ENCODE measurements at places on chromosomes 5 and 9.

DNA sequence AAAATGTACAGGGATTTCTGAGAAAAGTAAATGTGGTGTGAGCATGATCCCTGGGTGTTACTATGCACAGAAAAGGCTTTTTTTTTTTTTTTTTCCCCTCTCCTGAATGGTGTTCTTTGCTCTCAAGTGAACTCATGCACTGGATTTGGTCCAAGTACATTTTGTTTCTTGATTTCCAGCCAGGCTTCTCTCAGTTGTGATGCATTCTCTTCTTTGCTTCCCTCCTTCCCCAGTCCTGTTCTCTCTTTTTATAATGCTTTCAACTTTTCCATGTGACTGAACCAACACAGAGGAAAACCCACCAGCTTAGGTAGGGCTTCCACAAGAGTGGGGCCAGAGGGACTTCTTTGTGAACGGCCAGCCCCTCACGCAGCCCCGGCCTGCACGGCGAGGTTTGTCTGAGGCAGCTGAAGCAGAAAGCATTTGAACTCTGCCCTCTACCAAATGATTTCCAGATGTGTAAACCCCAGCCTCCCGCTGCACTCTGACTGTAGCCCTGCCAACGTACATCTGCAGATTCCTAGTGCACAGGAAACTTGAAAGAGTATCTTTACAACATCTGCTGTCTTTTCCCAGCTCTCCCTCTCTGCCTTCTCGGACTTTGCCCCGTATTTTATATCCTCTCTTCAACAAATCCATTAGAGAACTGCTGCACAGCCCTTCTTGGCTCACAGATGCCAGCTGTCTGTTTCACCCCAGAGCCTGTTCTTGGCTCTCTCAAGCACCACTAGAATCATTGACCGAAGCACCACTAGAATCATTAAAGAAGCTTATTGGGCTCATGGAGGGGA, 71.8 kb upstream of the CD180 start:
- DNase-seq = peak; percentile 96

DNA sequence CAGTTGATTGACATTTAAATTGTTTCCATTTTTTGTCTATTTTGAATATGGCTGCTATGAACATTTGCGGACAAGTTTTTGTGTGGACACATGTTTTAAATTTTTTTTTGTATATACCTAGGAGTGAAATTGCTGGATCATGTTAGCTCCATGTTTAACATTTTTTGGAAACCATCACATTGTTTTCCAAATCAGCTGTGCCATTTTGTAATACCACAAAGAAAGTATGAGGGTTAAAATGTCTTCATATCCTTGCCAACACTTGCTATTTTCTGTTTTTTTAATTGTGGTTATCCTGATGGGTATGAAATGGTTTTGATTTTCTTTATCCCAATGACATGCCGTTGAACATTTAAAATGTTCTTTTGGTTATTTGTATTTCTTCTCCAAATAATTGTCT, 52.1 kb downstream of the CARTPT start:
- no peak for DNase-seq

- DNase-seq = no peak
Measured at GRCh38 chr5:154547551-154547950, 69.5 kb upstream of the HAND1 start.

DNA sequence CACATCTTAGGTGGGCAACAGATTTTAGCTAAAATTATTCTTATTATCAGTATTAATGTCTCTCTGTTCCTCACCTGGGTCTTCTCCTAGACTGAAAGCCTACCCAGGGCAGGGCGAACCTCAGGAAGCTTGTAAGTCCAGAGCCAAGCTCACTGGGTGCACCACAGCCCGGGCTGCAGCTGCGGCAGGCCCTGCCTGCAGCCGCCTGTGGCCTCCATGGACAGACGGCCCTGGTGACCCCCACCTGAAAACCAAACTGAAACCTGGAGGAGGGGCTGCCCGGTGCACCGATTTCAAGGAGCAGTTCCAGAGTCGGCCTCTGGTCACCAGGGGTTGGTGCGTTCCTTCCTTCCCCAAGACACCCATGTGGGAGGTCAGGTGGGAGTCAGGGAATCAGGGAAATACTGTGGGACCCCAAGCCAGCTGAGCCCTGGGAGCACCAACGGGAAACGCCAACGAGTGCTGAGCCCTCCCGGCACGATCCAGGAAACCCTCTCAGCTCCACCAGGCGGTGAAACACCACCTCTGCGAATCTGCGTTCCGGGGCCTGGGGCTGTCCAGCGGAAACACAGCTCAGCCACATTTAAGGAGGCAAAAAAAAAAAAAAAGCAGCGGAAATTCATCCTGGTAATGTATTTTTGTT, 68.6 kb upstream of the PPP1R26 start:
- DNase-seq = no peak

DNA sequence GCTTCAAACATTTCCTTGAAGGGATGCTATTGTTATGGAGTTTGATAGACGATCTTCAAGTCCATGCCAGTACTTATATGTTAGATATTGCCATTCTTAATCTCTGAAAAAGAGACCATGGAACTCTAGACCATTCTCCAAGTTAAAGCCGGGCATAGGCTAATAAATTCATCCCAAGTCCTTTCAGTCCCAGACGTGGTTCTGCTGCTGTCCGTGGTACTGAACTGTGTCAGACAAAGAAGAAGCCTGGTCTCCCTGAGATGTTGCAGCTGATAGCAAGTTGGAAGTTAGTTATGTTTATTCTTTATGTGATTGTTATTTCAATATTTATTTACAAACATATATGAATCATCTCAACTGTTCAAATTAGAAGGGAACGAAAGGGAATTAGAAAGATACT, 158.7 kb downstream of the NMUR2 start:
- no peak for DNase-seq

- DNase-seq = no peak
Measured at GRCh38 chr9:34522091-34522887, 501 bp downstream of the ENHO start.

DNA sequence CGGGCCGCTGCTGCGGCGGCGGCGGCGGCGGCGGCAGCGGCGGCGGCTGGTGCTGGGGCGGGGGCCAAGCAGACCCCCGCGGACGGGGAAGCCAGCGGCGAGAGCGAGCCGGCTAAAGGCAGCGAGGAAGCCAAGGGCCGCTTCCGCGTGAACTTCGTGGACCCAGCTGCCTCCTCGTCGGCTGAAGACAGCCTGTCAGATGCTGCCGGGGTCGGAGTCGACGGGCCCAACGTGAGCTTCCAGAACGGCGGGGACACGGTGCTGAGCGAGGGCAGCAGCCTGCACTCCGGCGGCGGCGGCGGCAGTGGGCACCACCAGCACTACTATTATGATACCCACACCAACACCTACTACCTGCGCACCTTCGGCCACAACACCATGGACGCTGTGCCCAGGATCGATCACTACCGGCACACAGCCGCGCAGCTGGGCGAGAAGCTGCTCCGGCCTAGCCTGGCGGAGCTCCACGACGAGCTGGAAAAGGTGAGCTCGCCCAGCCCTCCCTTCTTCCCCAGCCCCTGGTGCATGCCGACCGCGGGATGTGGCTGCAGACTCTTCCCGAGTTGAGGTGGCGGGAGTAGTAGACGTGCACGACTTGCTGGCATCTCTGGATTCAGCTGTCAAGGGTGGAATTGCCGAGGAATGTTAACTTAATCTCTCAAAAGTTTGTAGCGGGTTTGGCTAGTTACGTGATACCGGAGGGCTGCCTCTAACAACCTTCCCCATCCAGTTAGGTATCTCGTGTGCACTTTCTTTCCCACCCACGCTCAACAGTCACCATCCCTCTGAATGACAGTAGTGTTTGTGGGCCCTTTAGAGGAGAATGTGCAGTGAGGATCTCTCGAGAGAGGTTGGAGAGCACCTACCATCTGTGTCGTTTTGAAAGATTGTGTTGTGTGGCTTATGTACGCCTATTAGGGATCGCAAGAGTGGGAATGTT, 932 bp downstream of the SLC12A2 start:
- DNase-seq = peak; percentile 87

- DNase-seq = no peak
Measured at GRCh38 chr5:68428231-68428811, 212.8 kb downstream of the PIK3R1 start.

DNA sequence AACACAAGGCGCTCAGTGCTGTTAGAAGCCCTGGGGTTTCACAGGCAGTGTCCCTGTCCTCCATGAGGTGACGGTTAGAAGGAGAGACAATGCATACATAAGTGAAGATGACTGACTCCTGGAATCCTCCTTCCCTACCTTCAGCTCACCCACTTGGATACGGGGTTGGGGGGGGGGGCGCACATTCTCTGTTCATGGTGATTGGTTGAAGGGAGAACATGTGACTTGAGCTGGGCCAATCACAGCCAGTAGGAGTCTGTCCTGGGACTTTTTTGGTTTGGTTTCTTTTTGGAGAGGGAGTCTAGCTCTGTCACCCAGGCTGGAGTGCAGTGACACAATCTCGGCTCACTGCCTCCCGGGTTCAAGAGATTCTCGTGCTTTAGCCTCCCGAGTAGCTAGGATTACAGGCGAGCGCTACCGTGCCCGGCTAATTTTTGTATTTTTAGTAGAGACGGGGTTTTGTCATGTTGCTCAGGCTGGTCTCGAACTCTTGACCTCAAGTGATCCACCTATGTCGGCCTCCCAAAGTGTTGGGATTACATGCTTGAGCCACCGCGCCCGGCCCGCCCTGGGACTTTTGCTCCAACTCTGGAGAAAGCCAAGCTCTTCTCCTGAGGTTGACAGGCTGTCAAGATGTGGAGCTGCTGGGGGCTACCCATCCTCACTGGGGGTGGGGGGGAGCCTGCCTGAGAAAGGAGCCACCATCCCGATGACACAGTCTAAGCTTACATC, 30.8 kb downstream of the SH3PXD2B start:
- no peak for DNase-seq

- no peak for DNase-seq
Measured at GRCh38 chr9:34139477-34140146, 13.1 kb upstream of the DCAF12 start.

- no peak for DNase-seq
Measured at GRCh38 chr9:27572061-27572460, 1.2 kb downstream of the C9orf72 start.

DNA sequence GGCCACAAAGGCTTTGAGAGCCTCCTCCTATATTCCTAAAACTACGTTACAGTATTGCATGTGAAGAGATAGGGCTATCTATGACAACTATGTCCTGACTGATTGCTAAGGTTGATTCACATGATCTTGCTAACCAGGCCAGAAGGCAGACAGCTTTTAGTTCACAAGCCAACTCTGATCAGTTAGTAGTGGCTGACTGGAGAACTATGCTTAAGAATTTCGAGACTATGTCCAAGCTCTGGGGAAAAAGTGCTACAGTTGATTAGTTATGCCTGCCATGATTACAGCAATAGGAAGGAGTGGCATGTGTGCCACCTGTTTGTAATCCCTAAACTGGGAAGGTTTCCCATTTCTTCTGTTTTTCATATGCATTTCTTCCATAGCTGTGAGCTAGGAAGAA, 223.4 kb downstream of the DOCK8 start:
- no peak for DNase-seq

DNA sequence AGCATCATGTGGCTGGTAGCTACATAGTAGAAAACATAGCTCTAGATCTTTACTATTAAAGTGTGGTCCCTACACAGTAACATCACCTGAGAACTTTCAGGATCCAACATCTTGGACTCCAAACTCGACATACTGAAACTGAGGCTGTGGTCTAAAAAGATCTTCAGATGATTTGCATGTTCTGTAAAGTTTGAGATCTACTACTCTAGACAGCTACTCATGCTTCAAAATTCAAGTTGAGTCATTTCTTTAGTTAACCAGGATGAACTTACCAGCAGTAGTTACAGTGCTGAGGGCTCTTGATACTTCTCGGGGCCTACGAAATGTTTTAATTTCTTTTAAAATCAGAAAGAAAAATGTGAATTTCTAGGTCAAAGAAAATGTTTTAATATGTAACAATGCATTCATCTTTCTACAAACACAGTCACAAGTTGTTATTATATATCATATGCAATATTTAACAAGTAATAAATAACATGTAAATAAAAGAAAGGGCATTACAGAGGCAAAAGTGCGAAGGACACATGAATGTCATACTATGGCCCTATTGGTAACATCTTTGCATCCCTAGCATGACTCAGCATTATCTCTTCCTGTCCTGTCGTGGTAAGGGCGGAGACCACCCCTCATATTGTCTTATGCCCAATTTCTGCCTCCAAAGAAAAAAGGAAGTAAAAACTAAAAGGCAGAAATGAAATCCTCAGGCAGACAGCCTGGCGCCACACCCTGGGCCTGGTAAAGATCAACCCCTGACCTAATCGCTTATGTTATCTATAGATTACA, 563.9 kb upstream of the TLE4 start:
- DNase-seq = no peak

DNA sequence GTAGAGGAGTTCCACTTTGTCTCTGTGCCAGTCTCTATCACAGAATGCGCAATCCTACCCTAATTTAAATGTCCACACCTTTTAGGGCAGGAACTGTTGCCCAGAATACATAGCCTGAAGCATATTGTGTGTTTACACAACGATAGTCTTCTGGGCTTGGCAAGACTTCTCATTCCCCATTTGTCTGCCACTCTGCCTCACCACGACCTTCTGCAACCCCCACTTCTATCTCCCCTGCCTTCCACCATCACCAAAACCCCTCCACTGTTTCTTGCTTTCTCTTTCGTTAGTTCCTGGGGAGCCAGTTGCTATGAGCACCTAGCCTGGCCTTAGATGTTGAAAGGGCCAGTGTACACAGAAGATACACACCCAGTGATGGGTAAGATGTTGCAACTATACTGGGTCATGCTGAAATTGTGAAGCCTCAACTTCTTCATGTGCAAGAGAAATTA, 883 bp upstream of the RNF145 start:
- DNase-seq = no peak

DNA sequence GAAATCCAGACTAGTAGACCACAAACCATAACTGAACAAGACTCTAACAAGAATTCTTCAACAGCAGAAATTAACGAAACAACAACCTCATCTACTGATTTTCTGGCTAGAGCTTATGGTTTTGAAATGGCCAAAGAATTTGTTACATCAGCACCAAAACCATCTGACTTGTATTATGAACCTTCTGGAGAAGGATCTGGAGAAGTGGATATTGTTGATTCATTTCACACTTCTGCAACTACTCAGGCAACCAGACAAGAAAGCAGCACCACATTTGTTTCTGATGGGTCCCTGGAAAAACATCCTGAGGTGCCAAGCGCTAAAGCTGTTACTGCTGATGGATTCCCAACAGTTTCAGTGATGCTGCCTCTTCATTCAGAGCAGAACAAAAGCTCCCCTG, 68.6 kb downstream of the VCAN start:
- DNase-seq = no peak

GRCh38 chr5:160500786-160501779, 79.4 kb downstream of the PTTG1 start:
- no peak for DNase-seq

DNA sequence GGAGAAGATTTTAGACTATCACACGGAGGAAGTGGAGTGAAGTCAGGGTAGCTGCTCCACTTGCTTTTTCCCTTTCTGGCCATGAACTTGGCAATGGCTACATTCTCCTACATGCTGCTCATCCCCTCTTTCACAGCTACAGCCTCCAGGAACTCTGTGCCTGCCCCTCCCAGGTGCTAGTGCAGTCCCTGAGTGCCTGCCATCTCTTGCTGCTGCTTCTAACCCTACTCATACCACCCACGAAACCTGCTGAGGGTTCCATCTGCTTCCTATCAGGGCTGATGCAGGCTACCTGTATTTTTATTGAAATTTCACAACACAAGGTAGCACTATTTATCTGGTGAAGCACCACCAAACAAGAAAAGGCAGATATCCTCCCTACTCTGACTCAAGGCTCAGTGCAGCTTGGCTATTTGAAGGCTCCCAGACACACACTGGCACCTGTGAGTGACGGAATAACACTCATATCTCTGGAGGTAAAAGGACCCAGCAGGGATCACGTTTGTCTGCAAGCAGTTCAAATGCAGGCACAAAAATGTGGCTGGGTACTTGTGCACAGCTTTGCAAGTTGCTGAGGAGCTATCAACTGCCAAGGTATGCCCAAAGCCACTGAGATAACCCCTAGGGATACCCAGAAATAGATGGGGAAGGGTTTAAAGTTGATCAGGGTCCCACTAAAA, 51.6 kb downstream of the MARCHF11 start:
- no peak for DNase-seq

Data from vagina (tissue), 2 donors.